Activated T-helper 1 cell treated with Interleukin-2 at 50 U/mL for 16 hours (primary cell): ENCODE measurements at places on chromosomes 12 and 14.

- DNase-seq = no peak
Observed at GRCh38 chr12:23581913-23582312, 367.6 kb downstream of the SOX5 start.

DNA sequence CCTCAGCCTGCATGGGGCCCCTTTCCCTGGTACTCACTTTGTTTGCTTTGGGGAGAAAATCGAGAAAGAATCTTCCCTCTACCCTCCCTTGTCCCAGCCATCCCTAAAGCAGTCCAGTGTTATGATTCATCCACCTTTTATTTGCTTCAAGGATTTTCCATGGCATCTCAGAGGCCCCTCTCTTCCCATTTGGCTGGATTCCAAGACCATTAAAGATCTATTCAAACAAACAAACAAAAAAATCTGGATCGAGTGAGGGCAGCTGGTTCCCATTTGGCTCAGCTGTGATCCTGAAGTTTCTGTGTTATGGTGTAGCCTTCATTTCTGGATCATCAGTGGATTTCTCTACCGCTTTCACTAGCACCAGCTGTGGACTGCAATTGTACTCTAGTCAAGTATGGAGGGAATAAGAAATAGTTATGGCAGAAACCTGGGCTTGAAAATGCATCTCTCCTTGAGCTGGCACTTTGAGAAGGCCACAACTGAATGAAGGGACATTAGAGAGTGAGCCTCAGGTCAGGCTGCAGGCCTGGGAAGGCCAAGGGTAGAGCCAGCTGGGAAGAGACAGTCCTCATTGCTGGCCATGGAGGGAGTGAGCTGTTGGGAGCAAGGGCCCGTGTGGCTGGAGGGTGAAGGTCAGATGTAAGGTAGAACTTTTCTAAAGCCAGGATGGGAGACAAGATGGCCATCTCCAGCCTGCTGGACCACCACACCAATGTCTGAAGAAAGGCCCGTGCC is 13.7 kb downstream of the KRT71 start:
- DNase-seq = no peak

DNA sequence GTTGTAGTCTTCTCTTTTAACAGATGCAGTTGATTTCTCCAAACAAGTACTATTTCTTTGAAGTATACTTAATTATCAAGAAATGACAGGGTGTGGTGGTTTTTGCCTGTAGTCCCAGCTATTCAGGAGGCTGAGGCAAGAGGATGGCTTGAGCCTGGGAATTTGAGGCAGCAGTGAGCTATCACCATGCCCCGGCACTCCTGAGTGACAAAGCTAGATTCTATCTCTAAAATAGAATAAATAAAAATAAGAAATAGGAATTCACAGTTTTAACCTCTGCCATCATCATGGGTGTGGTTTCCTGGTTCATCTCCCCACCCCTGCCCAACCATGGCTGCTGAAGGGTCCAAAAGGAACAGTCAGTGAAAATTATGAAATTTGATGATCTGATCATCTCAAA is 290.2 kb upstream of the FLRT2 start:
- DNase-seq = no peak

DNA sequence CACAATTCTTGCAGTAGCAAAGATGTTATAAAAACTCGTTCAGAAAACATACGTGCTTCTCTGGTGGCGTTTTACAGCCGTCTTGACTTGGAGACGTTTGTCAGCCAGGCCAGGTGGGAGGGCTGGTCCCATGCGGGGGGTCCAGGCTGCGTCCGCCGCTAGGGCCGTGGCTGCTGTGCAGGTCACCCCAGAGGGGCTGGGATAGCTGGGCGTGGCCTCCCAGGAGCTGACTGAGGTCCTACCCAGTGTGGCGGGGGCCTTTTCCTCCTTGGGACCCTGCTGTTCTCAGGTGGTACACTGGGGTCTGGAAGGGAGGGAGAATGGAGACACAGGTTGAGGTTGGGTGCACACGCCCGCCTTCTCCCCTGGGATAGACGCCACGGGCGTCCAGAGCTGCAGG is 25.2 kb downstream of the MTA1 start:
- DNase-seq = no peak

- no peak for DNase-seq
Observed at GRCh38 chr14:33509454-33509853, 441.4 kb downstream of the EGLN3 start.

GRCh38 chr12:27852742-27853141 is 72.7 kb upstream of the MANSC4 start:
- DNase-seq = no peak

GRCh38 chr12:57055824-57056223 is 5.9 kb upstream of the MYO1A start:
- no peak for DNase-seq

- DNase-seq = no peak
Observed at GRCh38 chr12:66716522-66716921, 37.6 kb upstream of the GRIP1 start.

DNA sequence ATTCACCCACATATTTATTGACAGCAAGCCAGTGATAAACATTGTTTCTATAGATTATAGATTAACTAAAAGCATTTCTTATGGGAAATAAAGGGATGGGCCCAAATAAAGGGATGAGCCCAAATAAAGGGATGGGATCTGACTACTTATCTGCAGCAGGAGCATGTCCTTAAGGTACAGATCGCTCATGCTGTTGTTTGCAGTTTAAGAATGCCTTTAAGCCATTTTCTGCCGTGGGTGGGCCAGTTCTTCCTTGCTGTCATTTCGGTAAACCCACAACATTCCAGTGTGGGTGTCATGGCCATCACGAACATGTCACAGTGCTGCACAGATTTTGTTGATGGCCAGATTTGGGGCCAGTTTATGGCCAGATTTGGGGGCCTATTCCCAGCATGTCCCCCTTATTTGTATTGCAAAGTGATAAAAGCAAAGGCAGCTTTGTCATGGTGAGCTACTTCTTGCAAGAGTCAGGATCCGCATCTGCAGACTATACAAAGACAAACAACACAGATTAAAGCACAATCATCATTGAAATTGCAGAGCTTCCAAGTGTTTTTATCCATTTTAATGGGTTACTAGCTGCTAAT is 700.7 kb downstream of the LRFN5 start:
- DNase-seq = no peak

DNA sequence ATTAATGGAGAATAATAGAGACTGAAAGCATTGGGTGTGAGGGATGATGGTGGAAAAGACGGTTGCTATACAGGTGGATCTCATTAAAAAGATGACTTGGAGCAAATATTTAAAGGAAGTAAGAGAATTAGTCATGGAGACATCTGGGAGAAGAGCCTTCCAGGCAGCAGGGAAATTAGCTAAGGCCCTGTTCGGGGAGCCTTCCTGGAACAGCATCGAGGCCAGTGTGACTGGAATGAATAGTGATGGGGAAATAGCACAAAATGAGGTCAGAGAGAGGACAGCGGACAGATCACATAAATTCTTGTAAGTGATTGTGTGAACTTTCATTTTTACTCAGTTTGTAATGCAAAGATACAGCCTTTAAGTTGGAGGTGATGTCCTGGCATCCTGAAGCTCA is 842.3 kb downstream of the SLC6A15 start:
- DNase-seq = no peak
